ENCODE measurements at places on chromosomes 11 and 22.
A peak's percentile ranks its signal among the peaks of the same experiment; 100 is the strongest.

- DNase-seq: no peak
Observed at GRCh38 chr11:30365793-30366517, 43.1 kb downstream of the ARL14EP start.

DNA sequence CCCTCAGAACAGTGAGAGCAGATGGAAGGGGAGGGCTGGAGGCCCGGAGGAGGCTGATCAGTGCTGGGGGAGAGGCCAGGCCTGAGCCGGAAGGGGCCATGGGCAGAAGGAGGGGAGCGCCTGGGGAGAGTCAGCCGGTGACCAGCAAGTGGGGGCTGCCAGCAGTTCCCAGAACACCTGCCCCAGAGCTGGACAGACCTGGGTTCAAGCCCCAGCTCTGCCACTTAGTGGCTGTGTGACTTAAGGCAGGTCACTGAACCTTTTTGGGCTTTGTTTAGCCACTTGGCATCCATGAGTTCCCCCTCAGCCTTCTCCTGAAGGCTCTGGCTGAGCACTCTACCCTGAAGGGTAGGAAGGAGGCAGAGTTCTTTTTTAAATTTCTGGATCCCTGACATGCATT, 17.4 kb downstream of the WNT11 start:
- DNase-seq: no peak

DNA sequence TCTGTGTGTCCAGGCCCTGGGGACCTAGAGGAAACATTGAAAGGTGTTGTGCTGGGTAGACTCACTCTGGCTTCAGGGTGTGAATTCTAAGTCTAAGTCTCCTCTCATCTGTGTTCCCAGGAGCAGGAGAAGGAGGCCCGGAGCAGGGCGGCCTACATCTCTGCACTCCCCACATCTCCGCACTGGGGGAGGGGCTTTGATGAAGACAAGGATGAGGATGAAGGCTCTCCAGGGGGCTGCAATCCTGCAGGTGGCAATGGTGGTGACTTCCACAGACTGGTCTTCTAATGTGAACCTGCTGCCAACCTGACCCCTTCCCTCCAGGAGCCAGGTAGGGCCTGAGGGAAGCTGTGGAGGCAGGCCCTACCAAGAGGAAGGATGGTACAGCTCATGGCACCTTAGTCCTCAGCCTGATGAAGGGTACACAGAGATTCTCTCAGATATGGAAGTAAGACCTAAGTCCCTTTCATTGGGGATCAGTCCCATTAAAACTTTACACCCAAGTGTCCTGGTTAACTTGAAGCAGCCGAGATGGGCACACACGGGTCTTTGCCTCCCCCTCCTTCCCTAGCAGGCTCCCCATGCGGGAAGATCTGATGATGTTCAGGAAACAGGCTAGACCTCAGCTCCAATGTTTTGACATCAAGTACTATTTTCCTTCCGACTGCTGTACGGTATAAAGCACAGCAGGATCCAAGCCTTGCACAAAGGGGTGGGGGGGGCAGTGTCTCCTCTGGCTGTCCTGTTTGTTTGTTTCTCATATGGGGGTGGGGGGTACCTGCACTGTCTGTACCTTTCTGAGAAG, 25.0 kb downstream of the USP35 start:
- no peak for DNase-seq

GRCh38 chr11:114977651-114978050, 299.3 kb downstream of the NXPE2 start:
- no peak for DNase-seq

DNA sequence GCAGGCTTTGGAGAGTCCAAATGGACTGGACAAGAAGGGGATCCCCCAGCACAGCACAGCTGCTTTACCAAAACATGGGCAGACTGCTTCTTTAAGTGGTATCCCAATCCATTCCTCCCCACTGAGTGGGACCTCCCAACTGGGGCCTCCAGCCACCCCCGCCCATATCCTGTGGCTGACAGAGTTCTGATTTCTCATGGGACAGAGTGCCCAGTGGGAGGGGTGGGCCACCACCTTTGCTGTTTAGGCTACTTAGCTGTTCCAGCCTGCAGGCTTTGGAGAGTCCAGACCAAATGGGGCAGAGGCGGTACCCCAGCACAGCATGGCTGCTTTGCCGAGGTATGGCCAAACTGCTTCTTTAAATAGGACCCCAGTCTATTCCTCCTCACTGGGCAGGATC, 26.9 kb upstream of the DEUP1 start:
- DNase-seq: no peak

DNA sequence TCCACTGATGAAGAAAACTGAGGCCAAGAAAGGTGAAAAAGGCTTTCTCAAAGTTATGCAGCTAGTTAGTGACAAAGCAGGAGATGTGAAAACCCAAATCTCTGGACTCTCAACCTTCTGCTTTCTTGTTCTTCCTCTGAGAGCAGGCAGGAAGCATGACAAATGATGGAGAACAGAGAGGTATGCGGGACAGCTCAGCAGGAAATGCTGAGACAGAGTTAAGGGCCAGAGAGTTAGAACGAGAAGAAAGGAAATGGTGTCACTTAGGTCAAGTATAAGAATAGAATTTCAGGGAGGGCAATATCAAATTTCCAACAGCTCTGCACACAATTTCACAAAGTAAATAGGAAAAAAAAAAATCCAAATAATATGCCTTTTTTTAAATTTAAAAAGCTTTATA, 67.6 kb upstream of the ARHGAP42 start:
- DNase-seq: peak; percentile 62

GRCh38 chr11:107592231-107592590, 1.3 kb downstream of the ELMOD1 start:
- DNase-seq: no peak

- no peak for DNase-seq
Observed at GRCh38 chr11:123518496-123519054, 88.5 kb downstream of the GRAMD1B start.

DNA sequence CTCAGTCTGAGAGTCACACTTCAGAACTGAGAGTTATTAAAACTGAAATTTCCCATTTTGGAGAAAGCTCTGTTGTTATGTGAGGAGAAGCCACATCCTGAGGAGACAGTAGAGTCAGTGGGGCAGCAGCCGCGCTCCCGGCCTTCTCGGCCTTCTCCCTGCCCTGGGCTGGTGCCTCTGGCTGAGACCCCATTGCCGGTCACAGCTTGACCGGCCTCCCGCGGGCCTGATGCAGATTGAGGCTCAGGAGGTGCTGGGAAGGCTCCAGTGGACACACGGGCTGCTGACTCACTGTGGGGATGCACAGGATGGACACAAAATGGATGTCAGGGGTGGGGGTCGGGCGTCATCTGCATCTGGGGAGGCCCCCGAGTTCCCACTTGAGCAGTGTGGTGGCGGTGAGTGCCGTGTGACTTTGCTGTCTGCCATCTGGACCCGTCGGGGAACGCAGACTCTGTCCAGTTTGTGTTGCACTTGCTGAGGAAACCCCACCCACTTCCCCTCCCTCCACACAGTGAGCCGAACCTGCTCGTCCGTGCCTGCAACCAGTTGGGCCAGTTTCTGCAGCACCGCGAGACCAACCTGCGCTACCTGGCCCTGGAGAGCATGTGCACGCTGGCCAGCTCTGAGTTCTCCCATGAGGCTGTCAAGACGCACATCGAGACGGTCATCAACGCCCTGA, 50.1 kb downstream of the MUC6 start:
- DNase-seq: no peak

DNA sequence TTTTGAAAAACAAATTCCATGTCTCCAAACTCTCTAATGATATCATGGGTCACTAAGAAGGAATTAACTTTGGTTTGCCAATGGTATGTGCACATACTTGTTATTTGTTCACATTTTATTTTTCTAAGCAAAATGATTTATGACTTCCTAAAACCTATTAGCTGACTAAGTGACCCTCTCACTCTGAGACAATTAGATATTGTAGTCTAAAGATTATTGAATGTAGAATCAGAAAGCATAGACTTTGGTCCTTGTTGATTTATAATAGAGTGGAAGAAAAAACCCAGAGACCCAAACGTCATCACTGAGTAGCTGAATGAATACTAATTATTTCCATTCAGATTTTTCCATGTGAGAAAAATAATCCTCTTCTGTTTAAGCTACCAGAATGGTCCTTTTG, 243.5 kb upstream of the ANO3 start:
- DNase-seq: peak; percentile 62

- DNase-seq: no peak
Observed at GRCh38 chr11:131591051-131591461, 220.6 kb downstream of the NTM start.

- DNase-seq: peak; percentile 25
Observed at GRCh38 chr11:62264004-62264403, 6.0 kb upstream of the SCGB2A2 start.

- peak; percentile 72 for DNase-seq
Observed at GRCh38 chr11:87425391-87425790, 387.7 kb downstream of the TMEM135 start.

DNA sequence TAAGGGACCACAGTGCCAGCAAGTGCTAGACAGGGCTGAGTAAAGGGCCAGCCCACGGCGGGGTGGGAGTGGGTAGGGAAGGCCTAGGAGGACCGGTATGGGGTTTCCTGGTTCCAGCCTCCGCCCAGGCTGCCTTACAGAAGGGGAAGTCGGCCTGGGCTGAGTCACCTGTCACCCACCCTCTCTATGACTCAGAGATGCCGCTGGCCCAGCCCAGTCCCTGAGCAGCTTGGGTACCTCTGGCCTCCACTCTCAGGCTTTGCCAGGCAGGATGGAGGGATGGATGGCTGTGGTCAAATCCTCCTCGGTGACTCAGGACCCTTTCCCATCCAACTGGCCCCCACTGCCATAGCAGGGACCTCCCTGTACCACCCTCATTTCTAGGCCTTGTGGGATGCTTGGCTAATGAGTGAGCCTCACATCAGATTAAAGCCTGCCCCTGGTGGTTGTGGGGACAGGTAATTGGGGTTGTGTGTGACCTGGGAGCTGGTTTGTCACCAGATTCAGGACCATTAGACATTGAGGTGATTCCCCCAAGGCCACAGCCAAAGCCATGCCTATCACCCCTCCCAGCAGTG, 13.9 kb downstream of the SLC35E4 start:
- peak; percentile 89 for DNase-seq

GRCh38 chr11:105034813-105035620, at the start of gene CASP1:
TSS of gene CASP1 (minus strand) at chr11:105035144. CDS start at chr11:105035113, 31 bp downstream.
- peak; percentile 87 for DNase-seq

GRCh38 chr11:1747753-1748635, 2.4 kb downstream of the IFITM10 start:
- DNase-seq: peak; percentile 37

DNA sequence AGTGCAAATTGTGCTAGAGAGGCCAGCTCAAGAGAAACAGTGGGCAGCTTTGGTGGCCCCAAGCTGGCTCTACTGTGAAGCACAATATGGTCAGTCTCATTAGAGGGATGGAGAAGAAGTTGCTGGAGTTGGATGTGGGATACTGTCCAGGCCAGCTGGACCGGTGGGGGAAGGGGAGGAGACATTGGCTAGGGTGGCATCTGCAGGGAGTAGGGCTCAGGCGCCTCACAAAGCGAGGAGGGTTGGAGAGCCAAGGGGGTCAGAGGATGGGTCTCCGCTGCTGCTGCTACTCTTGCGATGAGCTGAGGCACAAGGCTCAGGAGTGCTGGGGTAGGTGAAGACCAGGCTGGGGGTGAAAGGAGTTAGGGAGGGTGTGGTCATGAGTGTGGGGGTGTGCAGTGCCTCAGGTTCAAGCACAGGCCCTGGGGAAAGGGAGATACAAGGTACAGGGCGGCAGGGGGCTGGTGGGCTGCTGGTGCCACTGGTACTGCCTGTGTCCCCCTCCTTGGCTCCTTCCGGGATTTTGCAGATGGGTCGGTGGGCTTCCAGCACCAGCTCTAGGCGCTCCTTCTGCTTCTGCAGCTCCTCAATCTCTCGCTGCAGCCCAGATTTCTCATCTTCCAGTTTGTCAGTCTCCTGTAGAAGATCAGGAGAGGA, 2.3 kb downstream of the CCDC85B start:
- peak; percentile 51 for DNase-seq

GRCh38 chr11:7019500-7020182, 505 bp downstream of the ZNF214 start:
- DNase-seq: peak; percentile 54

DNA sequence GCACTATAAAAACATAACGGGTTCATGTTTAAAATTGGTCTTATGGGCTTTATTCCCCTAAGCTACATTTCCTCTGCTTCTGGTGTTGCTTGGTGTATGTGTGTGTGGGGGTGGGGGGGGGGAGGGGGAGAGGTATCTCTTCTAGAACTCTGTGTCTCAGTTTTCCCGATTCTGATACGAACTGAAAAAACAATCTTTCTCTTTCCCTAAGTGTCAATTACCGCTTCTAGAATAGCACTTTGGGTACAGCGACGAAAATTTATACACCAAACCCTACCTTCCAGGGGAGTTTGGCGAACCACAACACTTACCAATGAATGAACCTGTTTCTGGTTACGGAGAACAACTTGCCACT, 636 bp downstream of the NUP160 start:
- no peak for DNase-seq

- DNase-seq: no peak
Observed at GRCh38 chr11:68560216-68560615, 99.7 kb downstream of the PPP6R3 start.

GRCh38 chr11:110019675-110020074, 73.5 kb upstream of the ZC3H12C start:
- DNase-seq: no peak

DNA sequence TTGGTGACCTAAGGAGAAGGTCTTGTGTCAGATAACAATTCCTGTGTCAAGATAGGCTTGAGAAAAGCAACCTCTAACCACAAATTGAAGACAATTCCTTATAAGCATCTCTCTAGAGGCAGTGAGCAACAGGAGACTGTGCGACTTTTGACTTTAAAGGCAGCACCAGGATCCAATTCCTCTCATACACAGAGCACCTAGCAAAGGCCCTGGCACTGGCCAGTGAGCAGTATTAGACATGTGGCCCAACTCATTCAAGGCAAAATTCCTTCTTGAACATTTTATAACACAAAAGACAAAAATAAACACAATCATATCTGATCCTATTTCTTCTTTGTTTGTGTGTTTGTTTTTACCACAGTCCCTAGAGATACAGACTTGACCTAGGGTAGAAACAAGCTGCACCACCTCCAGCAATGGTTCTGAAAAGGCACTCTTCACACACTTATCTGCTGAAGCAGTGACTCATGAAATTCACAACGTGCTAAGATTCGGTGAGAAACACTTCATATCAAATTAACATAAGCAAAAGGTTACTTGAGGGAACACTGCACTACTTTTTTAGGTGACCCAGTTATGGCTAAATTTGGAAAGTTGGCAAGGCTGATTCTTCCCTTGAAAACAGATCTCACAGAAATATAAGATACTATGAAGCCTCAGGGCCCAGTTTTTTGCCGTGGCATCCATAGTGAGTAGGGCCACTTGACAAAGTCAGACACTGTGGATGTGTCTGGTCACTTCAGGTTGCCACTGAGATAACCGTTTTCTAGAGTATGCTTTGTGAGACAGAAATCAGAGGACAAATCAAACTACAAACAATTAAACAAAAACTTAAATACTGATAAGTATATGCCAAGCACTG, 1018.9 kb downstream of the DLG2 start:
- no peak for DNase-seq

All from foreskin fibroblast (primary cell).